Activated T-helper 17 cell treated with anti-CD3 and anti-CD28 coated beads, Interleukin-2, amount 50 U/mL, for 72 hours (primary cell): ENCODE measurements at places on chromosomes 16 and 17.

- no peak for ATAC-seq
Measured at GRCh38 chr17:40556884-40557414, 8.3 kb downstream of the CCR7 start.

- no peak for ATAC-seq
Measured at GRCh38 chr17:42526031-42526444, 10.0 kb upstream of the NAGLU start.

GRCh38 chr17:17511293-17511741 is 15.1 kb upstream of the RASD1 start:
- ATAC-seq: no peak

- ATAC-seq: no peak
Measured at GRCh38 chr17:11195801-11196200, 45.2 kb upstream of the SHISA6 start.

DNA sequence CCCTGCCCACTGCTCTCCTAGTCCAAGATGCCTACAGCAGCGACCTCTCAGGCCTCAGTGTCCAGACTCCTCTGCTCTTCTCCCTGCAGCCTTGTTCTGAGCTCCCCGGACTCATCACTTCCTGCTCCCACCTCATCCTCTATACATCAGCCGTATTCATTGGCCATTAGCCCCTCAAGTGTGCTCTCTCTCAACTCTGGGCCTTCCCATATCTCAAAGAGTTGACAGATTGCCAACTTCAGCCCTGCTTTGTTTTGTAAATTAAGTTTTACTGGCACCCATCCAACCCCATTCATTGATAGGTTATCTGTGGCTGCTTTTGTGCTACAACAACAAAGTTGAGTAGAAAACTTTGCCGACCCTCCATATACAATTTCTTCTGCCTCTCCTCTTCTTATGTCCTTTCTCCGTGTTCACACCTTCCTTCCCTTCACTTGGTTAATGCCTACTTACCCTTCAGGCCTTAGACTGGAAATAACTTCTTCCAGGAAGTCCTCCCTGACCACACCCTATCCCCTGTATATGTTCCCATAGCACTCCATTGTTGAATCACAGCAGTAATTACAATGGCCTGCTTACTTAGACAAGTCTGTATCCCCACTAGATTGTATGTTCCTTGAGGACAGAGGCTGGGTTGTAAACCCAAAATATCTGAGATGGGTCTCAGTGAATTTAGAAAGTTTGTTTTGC is 63.4 kb upstream of the TANC2 start:
- no peak for ATAC-seq

DNA sequence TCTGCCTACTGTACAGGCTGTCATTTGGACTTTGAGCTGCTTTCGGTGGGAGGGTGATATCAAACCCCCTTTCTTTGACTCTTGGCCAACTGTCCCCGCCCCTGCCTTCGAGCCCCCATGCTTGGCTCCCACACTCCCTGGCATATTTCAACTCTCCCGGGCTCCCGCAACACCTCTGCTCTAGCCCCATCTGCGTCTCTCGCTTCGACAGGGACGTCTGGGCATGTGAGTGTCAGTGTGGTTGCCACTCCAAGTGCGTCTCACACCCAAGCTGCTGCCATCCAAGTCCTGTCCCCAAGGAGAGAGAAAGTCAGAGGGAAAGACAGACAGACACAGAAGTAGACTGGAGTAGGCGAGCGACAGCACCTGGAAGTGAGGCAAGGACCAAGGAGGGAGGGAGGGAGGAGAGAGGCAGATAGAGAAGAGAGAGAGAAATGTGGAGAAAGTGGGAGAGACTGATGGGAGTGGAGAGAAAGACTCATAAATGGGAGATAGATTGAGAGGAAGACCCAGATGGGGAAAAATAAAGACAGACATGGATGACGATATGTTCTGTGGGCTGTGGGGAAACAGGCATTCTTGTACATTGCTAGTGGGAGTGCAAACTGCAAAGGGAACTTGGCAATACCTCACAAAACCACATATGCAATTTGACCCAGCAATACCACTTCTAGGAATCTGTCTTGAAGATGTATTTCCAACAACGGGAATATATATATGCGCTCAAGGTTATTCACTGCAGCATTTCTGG is 11.8 kb downstream of the STARD3 start:
- no peak for ATAC-seq

DNA sequence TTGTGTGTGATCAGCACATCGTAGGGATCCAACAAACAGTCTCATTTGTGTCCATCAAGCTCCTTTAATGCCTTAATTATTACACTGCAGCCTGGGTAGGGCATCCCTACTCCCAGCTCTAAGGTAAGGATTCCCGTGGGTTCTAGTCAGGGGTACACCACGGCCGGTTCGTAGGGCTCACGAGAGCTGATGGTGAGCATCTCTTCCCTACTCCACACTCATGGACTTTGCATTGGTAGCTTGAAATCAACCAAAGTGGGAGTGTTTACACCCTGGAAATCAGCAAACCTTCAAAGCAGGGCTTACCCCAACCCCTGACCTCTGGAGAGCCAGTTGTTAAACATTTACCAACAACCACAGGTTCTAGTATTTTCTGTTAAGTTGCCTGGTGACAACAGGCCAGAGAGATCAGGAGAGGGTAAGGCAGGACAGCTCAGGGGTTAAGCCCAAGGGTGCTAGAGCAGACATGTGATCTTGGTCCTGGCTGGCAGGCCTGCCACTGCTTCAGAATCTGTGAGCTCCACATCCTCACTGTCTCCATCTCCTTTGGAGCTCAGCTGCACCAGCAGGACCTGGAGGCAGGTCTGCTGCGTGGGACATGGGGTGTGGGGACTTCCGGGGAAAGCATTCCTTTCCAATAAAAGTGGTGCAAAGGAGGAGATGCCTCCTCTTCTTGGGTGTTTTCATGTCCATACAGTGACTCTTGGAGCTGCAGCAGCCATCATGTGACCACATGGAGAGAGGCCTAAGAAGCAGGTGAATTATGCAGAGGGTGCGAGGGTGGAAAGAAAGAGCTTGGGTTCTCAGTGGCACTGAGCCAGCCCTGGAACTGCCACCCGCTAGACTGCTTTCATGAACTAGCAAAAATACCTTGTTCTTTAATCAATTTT is 36.1 kb upstream of the ZCCHC14 start:
- ATAC-seq: no peak

GRCh38 chr16:67879936-67880335 is 4.7 kb upstream of the NRN1L start:
- no peak for ATAC-seq

- ATAC-seq: peak; percentile 95
Measured at GRCh38 chr17:49556223-49556943, 19.3 kb upstream of the NXPH3 start.

GRCh38 chr16:72947379-72948237 is 100.3 kb downstream of the ZFHX3 start:
- no peak for ATAC-seq

DNA sequence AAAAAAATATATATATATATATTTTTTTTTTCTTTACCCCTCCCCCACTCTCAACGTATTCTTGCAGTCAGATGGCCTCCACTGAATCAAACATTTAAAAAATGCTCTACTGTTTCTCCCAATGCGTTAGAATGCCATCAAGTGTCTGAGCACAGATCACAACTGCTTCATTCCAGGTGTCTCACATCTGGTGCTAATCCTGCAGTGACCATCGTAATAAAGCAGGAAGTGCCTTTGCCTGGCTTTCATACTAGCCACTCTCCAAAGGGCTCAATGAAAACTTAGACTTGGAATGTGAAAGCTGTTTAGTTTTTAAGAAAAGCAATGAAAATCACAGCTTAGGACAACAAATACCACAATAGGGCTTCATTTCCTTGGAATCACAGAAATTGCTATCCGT is 37.2 kb downstream of the SKAP1 start:
- ATAC-seq: no peak

DNA sequence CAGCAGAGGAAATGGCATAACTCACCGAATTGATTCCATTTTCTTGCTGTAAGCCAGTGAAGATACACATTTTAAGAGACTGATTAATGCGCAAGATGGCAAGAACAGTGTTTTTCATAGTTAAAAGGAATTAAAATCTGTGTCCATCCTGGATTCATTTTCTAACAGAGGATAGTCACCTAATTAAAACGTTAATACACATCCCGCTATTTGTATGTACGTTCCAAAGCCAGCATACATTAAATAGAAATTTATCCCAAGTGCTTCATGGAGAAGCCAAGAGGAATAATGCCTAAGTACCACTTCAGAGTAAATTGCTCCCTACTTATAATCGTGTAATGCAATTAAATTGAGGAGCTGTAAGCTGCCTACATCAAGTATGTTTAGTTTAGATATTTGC is 49.9 kb downstream of the RBFOX1 start:
- ATAC-seq: no peak

DNA sequence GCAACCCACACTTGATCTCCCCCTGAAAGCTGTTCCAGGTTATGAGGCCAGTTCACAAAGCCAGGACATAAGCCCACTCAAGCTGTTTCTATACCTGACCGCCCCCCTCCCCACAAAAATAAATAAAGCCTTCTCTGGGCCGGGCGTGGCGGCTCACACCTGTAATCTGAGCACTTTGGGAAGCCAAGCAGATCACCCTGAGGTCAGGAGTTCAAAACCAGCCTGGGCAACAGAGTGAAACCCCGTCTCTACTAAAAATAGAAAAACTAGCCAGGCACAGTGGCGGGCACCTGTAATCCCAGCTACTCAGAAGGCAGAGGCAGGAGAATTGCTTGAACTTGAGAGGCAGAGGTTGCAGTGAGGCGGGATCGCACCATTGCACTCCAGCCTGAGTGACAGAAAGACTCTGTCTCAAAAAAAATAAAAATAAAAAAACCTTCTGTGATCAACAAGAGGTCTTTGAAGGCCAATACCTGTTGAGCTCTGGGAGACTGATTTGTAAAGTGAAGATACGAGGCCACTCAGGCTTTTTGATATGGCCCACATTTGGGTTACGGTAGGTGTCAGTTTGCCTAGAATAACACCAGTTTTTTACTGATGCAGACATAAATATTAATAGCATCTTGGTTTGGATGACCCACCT is 2.2 kb downstream of the KDM8 start:
- no peak for ATAC-seq

DNA sequence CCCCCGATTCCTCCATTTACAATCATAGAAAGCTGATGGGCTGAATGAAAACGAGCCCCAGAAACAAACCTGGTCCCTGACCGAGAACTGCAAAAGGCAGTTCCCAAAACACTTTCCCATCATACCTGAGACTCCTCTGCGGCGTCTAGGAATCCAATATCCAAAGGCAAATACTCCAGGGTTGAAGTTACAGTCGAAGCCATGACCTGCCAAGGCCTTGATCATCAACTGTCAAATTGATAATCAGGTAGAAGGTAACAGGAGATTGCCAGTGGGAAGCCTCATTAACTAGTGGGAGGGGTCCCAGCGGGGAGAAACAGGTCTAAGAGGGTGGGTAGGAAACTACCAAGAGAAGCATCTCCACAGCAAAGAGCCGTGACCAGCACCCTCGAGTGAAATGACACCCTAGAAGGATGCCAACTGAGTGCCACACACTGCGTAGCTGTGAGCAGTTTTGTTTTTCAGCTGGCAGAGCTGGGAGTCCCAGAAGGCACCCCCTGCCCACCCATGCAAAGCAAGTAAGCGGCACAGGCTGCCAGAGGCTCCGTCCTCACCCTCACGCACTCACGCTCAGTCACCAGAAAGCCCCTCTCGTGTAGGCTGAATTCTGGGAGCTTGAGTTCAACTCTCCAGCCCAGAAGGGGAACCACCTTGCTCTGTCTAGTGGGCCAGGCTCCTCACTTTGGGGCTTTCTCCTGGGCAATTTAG is 146.1 kb downstream of the GAS7 start:
- no peak for ATAC-seq

- no peak for ATAC-seq
Measured at GRCh38 chr17:48747445-48748363, 19.2 kb upstream of the HOXB13 start.

DNA sequence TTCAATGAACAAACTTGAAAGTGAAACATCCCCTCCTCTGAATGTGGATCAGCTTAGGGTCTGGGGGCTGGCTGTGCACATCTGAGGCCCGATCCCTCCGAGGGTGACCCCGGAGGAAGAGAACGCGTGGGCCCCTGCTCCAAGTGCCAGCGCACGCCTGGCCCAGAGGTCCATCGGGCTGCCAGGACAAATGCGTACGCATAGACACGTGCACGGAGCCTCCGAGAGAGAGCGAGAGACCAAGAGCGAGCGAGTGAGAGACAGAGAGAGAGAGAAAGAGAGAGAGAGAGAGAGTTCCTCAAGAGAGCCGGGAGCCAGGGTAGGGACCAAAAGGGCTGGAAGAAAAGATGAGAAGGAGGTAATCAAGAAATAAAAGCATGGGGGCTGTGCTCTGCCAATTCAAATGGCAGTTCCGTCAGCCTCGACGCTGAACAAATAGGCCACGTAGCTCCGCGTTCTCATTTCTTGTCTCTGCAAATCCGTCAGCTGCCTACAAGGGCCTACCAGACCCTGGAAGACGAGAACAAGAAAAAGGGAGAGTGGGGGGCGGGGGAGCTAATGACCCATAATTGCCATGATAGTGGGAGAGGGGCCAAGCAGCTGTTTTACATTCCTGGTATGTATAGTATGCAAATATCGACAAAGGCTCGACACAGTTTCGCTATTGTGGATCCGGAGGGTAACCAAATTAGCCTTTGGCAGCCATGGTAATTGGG is 435.3 kb upstream of the ZFHX3 start:
- ATAC-seq: no peak

- no peak for ATAC-seq
Measured at GRCh38 chr16:11700264-11701029, 32.2 kb downstream of the SNN start.

- no peak for ATAC-seq
Measured at GRCh38 chr17:19343671-19344151, 18.8 kb downstream of the B9D1 start.

DNA sequence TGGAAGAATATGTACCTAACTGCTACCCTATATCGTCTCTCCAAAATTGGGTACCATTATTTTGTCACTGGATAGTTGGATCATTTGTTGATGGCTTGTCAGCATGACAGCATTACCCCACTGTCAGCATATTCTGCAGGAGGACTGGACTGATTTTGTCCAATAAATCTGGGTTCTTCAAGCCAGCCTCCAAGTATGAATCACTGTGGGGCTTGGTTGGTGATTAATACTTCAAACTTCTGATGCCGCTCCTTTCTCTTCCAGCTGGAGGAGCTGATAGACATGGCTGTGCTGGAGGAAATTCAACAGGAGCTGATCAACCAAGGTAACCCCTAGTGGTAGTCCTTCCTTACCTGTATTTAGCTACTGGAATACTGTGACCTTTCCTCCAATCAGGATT is 2.5 kb downstream of the RPAIN start:
- ATAC-seq: no peak
